Effector memory CD8-positive, alpha-beta T cell (primary cell): ENCODE measurements at places on chromosomes 3 and 15.
A peak's percentile ranks its signal among the peaks of the same experiment; 100 is the strongest.

DNA sequence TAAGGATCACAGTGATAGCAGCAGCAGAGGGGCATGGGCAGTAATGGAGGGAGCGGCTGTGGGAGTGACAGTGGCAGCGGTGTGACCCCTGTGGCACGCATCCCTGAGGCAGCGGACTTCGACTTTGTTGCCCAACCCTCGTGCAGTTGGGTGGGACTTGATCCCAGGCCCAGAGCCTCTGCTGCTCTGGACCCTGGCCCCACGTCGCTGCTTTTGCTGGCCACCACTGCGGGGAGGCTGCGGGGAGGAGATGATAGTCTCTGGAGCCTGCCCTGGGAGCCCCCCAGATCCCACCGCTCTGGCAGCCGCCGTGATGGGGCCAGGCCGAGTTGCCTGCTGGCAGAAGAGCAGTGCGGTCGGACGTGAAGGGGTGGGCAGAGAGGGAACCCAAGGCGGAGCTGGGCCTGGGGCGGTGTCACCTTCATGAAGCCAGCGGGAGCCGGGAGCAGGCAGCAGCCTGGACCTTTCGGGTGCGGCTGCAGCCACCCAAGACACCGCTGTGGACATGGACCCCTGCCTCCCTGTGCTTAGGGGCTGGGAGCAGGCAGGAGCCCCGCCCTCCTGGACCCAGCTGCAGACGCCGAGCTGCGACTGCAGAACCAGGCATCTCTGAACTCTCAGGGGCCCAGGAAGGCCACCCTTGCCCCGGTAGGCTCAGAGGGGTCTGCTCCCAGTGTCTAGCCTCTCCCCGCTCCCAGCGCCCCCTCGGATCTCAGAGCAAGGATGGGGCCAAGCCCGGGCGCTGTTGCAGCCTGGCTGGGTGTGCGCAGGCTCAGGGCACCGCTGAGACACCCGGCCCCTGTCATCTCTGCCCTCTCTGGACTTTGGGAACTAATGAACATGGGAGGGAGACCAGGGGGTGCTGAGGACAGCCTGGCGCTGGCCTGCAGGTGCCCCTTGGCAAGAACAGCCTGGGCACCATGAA lies 38.3 kb downstream of the COMMD2 start:
- DNase-seq, result no peak

- DNase-seq, result peak; percentile 47
Measured at GRCh38 chr3:149808209-149808829, 4.7 kb upstream of the RNF13 start.

GRCh38 chr15:80210611-80211573 lies 41.1 kb downstream of the CTXND1 start:
- DNase-seq, result no peak

DNA sequence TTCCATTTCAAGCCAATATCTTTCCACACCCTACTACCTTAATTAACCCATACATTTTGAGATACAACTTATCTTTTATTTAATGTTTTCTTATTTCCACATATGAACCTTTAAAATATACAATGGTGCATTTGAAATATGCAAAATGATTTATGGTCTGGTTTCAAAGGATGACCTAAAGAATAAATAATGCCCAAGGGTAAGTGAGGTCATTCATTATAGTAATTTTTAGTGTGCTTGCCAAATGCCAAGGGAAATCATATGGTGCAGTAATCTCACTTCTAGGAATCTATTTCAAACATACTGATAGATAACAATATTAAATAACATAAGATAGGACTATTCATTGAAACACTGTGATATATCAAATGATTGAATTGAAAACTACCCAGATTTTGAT lies 1055.4 kb downstream of the AGBL1 start:
- no peak for DNase-seq

DNA sequence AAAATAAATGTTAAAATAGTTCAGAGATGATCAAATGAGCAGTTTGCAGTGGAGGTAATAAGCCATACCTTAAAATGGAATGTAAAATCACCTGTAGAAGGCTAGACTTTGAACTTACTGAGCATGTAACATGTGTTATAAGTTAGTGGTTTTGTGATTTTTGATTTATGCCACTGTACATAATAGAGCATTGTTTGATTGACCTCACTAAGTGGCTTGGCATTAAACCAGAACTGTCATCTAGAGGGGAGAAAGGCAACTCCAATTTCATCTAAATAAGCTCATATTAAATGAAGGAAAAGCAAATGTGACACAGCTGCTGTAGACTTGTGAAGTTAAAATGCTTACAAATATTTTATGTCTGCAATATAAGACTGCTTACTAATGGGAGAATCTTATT lies 387.9 kb downstream of the ZIC1 start:
- DNase-seq, result no peak

GRCh38 chr3:134608771-134609435 lies 41.9 kb downstream of the KY start:
- no peak for DNase-seq

DNA sequence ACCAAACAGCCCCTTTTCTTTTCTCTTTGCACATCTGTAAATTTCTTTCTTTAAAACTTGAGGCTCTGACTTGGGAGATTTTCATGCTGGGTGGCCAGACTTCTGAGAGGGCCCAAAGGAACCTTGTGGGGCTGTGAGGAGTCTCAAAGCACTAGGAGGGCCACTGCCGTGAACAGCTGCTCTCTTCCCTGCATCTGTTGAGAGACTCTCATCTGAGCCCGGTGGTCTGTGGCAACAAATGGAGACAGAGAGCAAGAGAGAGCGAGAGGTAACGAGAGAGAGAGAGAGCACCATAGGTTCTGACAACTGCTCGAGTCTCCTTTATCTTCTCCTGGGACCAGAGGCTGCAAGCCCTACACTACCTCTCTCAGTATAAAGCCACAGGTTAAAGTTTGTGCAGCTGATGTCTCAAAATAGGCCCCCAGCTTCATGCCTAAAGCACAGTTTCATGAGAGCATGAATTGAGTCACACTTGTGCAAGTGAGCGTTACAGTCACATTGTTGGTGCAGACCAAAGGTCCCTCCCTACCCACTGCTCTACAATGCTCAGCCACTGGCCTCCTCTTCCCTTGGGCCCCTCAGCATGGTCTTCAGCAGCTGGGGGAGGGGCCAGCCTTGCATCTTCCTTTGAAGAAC lies 60.7 kb downstream of the ZNF621 start:
- no peak for DNase-seq

DNA sequence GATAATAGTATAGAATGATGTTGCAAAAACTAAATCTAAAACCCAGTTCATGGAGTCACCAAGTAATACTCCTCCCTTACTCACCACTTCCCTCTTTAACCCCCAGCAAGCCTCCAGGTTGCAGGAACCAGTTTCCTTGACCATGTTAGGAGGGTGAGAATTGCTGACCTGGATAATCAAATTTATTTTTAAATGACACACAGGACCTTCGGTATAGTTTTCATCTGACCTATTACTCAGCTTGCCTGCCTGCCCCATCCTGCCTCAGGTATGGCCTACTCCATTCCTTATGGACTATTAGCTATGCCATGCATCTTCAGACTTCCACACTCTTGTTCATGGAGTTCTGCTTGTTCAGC lies 883 bp downstream of the RTP4 start:
- no peak for DNase-seq

- no peak for DNase-seq
Measured at GRCh38 chr3:131744765-131745164, 242.0 kb upstream of the MRPL3 start.

DNA sequence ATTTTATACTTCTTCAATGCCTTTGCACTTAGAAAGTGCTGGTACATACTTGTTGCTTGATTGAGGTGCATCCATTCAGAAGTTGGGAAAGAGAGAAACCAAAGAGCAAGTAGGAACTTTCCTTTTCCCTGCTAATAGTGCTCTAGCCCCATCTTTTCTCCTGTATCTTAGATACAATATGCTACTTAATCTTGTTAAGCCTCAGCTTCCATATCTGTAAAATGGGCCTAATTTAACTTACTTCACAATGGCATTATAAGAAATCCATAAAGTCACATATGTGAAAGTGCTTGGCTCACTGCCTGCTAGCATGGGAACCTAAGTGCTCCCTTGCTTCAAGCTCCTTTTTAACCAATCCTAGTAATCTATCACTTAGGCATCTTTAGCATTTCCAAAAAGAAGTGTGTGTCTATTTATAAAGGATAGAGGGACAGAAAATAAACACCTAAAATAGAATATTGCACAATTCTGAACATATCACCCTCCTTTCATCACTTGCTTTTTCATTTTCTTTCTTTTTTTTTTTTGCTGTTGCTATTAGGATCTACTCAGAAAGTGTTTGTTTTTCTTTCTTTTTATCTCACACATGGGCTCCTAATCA lies 28.1 kb downstream of the KCNAB1 start:
- no peak for DNase-seq

DNA sequence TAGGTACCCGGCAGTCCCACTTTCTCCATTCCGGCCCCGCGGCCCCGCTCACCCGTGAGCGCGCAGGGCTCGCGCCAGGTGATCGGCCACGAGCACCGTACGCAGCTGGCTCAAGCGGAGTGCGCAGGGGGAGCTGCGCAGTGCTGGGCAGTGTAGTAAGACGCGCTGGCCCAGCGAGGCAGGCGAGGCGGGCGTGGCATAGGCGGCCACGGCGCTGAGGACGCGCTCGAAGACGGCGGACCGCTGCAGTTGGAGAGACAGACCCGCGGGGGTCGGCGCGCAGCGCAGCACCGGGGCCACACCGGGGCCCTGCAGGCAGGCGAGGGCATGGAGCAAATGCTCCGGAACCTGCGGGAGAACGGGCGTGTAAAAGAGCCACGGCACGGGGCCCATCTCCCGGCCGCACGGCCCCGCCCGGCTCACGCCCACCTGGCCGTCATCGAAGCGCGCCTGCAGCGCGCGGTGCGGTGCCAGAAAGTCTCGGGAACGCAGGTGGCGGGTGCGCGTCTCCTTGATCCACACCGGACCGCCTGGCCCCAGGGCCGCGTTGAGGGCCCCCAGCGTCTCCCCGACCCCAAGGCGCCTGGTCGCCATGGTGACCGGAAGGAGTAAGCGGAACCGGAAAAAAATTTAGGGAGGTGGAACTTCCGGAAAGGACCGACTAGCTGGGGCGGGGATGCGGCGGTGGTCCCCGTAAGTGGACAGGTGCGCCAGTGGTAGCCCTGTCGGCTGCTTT lies at the start of gene DALRD3:
DALRD3 (minus strand) TSS at position 610 of the 736 bp plus-strand sequence; CDS start at position 594, 16 bp downstream.
- DNase-seq, result no peak

- no peak for DNase-seq
Measured at GRCh38 chr3:176431038-176431418, 766.3 kb downstream of the TBL1XR1 start.

GRCh38 chr3:57688291-57688690 lies 4.6 kb downstream of the DENND6A start:
- no peak for DNase-seq

DNA sequence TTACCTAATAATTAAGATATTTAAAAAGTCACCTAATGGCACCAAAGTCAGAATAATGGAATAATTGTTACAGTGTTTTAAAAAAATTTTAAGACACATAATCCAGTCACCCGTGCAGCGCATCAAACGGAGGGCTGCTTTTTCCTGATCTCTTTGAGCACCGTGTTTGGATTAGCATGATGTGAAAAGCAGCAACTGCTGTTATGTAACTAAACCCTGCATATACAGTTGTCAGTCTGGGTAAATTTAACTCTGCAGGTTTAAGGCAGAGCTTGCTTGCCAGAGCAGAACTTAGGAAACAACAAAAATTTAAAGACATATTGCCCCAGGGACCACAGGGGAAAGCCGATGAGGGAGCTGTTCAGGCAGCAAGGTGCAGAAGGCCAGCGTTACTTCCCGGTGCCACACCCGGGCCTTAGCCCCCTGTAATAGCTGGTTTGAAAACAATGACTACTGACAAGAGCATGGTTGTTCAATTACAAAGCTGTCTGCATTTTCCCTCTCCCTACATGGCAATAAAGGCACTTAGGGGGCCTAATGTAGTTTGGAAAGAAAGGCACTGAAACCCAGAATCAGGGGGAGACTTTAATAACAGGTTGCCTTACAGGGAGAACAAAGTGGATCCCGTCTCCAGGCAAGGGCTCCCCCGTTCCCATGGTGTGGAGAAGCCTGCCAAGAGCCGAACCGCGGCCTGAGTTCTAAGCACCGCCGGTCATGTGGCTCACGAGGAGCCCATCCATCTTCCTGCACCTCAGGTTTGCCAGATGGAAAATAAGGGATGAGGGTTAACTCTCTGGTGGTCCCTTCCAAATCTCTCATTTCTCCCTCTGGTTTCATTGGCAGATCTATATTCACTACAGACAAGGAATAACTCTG lies 32.2 kb downstream of the RORA start:
- DNase-seq, result no peak

DNA sequence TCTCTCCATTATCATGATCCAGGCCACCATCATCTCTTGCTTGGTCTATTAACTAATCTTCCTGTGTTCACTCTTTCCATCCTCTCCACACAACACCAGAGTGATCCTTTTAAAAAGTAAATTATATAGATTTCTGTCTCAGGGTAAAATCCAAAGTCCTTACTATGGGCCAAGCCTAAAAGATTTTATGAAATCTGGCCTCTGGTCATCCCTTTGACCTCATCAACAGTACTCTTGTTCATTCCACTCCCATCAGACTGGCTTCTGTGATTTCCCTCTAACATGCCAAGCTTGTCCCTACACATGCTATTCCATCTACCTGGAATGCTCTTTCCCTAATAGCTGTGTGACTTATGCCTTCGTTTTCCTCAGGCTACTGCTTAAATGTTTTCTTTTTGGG lies 8.3 kb upstream of the TIPARP start:
- DNase-seq, result no peak

GRCh38 chr15:70054366-70054765 lies 43.4 kb downstream of the TLE3 start:
- no peak for DNase-seq
